ENCODE measurements at places on chromosomes 13 and 19.
A peak's percentile ranks its signal among the peaks of the same experiment; 100 is the strongest.

- no peak for DNase-seq
Observed at GRCh38 chr19:29837448-29837981, 25.7 kb downstream of the CCNE1 start.

GRCh38 chr19:48196933-48197665 is 26.6 kb downstream of the ZSWIM9 start:
- DNase-seq: no peak

DNA sequence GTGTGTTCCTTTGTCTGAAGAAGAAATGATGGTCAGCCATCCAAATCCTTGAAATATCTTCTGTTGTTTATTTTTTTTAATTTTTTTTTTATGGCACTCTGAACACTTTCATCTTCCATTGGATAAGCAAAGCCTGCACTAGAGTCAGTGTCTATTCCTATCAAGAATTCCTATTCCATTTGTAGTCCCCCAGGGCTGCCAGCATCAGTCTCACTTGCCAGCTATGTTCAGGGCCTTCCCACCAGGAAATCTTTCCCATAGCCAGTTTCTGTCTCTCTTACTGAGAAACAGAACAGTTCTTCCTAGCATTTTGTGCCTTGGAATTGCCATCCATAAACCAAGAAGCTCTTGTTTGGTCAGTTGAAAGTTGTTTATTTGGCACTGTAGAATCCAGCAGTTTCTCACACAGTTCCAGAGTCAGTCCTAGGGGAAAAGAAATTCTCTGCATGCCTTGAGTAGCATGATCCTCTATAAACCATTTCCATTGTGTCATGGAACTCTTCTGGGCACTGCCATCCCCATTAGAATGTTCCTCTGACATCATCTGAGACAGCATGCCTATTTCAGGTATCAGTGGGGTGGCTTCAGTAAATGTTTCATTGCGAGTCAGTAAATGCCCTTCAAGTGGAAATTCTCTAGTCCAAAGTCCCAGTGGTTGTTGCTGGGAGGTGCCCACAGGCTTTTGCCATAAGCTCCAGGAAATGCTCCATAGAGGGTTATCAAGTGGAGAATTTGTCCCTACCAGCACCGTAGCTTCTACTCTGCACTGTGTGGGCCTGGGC is 18.7 kb upstream of the SPRYD7 start:
- no peak for DNase-seq

GRCh38 chr19:6778386-6778785 is 5.9 kb downstream of the VAV1 start:
- DNase-seq: no peak

DNA sequence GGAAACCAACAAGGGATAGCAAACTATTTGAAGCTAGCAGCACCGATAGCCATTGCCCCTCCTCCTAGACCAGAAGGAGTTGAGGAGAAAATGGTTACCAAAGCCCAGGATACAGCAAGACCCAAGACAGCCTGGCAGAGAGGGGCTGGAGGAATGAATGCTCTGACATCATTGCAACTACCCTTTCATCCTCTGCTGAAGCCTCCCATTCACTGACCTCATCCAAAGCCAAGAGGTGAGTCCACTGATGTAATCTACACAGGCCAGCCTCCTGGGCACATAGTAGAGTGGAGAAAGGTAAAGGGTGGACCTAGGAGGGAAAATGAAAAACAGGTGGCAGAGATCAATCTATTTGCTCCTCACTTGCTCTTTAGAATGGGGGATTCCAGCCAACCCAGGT is 42.7 kb upstream of the ZNF780A start:
- no peak for DNase-seq

- no peak for DNase-seq
Observed at GRCh38 chr13:75812751-75813181, 176.6 kb downstream of the LMO7 start.

DNA sequence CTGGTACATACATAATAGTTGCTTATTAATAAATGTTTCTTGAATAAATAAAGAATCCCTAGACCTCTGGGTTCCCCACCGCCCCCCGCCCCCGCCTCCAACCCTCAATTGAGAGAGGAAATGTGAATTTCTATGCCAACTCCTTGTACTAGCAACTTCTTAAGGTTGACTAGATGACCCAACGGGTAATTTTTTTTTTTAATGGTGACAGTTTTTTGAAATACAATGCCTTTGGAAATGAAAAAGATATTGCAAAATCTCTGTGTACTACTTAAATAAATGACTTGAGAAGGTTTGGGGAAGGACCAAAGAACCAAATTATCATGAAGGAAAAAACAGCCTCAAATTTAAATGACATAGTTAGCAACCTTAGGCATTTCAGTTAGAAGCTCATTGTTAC is 640.3 kb downstream of the TBC1D4 start:
- no peak for DNase-seq

GRCh38 chr19:17450264-17451075 is 2.0 kb upstream of the TMEM221 start:
- peak; percentile 60 for DNase-seq
